Endothelial cell of umbilical vein (primary cell): ENCODE measurements at places on chromosomes 2 and 18.
A peak's percentile ranks its signal among the peaks of the same experiment; 100 is the strongest.

GRCh38 chr18:50853863-50854271, 25.1 kb upstream of the ME2 start:
- peak; percentile 18 for DNase-seq

GRCh38 chr18:79384151-79384807, 11.5 kb upstream of the NFATC1 start:
- no peak for DNase-seq

DNA sequence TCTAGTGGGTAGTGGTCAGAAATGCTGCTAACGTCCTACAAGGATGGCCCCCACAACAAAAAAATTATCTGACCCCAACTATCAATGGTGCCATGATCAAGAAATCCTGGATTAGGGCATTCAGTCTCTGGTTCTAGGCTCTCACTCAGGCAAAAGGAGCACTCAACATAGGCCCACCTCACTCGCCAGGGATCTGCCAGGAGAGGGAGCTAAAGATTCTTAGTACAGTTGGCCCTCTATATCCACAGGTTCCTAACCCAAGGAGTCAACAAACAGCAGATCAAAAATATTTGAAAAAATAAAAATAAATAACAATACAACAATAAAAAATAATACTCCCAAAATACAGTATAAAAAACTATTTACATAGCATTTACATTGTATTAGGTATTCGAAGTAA, 10.0 kb downstream of the SLC4A5 start:
- peak; percentile 51 for DNase-seq

GRCh38 chr2:65918760-65919187, 486.4 kb upstream of the SPRED2 start:
- DNase-seq = no peak

DNA sequence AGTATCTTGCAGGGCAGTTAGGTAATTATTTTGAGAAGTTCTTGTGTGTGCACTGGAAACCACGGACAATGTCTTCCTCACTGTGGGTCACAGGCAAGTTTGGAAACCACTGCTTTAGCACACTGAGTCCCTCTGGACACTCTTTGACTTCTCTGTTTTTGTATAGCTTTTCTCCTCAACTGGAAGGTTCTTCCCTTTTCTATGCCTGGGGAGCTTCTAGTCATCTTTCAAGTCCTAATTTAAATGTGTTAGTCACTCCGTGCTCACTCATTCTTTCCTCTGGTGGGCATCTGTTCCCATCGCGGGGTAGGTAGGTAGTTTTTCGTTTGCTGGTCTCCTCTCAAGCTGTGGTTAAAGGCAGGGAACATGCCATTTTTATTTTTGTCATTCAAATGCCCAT, 32.1 kb downstream of the E2F6 start:
- no peak for DNase-seq

DNA sequence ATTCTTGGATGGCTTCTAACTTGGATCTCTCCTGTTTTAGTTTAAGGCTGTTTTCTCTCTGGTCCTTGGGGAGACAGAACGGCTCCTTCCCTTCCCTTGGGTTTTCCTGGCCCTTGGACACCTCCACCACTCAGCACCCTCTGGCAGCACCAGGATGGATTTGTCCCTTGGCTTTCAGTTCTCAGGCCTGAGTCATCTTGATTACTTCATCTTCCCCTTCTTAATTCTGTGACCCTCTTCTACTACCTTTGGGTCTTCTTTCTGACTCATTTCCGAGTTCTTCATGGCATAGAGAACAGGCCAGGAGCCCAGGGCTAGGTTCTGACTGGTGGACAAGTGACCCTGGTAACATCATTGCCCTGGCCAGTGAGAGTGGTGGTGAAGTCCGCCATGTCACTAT, 14.9 kb downstream of the IGFBP2 start:
- no peak for DNase-seq

GRCh38 chr18:77528872-77529271, 279.2 kb downstream of the GALR1 start:
- no peak for DNase-seq

DNA sequence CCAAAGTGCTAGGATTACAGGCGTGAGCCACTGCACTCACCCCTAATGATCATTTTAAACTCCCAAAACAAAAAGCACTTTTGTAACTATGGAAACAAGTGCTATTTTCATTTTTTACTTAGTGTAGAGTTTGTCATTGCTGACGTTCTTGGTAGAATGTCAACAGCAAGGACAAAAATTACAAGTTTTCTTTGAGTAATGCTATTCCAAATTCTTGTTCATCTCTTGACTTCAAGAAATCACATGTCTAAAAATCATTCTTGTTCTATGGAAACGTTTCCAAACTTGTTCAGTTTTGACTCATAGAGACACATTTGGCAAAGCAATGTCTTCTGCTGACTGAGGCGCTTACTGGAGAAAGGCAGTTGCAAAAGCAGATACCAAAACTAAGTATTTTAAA, 82.6 kb downstream of the MBP start:
- DNase-seq = no peak

DNA sequence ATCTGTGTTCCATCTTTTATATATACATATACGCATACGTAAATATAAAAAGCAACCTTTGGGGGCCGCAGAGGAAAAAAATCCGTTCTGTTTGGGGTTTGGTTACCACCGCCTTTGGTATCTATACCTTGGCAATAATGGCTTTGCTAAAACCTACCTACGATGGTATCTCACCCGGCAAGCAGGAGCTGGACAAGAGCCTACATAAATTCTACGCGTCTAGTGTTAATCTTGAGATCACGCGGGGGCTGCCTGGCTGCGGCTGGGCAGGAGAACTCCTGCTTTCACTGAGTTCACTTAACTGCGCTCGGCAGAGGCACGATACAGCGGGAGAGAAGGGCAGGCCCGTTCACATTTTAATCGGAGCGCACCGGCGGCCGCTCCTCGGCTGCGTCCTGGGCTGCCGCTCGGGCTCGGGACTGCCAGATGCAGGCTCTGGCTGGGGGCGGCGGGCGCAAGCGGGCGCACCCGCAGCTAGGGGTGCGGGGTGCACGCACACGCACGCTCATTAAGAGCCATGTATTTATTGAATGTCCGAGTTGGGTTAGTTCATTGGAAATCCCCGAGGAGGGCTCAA, 1.7 kb upstream of the POU3F3 start:
- no peak for DNase-seq

DNA sequence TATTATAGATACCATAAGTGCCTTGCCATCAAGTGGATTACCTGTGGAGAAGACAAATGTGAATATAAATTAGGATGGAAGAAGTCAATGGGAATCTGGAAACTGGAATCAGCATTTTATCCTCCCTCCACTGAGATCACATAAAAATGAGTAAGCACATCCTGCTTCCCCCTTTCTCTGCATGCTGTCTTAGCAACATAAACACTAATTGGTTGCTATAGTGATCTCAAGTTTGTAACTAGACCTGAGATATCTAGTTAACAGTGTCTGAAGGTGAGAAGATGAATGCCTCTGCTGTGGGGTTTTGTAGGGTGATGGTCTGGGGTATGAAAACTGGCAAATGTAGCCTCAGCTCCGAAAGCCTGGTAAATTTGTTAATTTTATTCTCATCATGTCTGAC, 1357.5 kb upstream of the CELF4 start:
- no peak for DNase-seq

DNA sequence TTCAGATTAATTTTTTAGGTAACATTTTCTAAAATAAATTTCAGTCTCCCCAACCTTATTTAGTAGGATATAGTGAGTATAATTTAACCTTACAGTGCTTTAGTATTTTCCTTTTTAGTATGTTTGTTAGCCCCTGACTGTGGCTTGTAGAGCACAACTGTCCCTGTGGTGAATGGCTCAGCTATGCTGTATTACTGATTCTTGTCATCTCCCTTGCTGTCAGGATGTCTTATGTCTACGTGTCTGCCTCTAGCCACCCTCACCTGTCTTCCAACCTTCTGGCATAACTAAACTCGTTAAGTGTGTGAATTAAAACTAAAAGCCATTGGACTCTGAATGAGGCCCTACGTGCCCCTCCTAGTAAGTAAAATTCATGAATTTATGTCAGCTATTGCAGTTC, 18.4 kb downstream of the MRPS9 start:
- DNase-seq = no peak

GRCh38 chr2:30675758-30676157, 131.5 kb downstream of the CAPN13 start:
- no peak for DNase-seq

GRCh38 chr2:38549851-38550250, 52.9 kb downstream of the HNRNPLL start:
- no peak for DNase-seq

DNA sequence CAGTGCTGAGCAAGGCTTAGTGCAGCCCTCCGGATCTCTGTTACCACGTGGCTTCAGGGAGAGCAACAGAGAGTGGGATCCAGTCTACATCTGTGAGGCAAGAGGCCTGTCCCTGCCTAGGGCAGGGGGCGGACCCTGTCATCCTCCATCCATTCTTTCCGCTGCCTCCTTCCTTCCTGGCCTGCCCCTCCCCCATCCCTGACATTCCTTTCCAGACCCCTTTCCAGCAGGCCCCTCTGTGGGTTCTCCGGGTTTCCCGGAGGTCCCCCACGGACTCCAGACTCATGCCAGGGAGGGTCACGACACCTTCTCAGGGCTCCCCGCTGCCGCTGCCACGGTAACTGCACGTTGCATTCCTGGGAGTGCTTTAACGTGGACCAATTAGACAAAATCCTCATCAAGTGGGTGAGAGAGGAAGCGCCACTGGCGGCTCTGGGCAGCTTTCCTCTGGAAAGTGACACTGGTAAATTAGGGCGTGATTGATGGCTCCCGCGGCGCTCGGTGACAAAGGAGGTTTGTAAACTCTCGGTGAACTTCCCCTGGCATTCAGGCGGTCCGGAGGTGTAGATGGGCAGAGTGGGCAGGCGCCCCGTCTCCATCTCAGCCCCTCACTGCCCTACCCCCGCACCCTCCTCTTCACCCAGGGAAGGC, 11.4 kb downstream of the ATOH8 start:
- peak; percentile 30 for DNase-seq

GRCh38 chr2:27241761-27242613, 20.9 kb downstream of the SLC30A3 start:
- no peak for DNase-seq

DNA sequence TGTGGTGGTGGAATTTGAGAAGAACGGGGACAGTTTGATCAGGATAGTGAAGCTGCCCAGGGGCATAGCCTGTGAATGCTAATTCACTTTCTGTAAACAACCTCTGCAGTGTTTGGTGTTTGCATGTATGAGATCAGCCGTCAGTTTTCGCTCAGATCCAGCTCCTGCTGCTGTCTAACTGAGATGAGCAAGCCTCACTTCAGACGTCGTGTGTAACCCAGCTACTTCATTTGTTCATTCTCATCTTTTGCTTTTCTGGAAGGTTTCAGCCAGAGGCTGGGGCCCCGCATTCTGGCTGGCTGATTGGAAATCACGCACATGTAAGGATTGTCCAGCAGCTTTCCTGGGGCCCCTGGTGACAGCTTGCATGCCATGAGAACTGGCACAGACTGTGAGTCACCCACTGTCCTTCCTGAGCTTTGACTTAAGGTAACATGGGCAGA, 48.9 kb downstream of the LDLRAD4 start:
- no peak for DNase-seq

GRCh38 chr18:35284841-35285240, 5.2 kb downstream of the ZSCAN30 start:
- no peak for DNase-seq

DNA sequence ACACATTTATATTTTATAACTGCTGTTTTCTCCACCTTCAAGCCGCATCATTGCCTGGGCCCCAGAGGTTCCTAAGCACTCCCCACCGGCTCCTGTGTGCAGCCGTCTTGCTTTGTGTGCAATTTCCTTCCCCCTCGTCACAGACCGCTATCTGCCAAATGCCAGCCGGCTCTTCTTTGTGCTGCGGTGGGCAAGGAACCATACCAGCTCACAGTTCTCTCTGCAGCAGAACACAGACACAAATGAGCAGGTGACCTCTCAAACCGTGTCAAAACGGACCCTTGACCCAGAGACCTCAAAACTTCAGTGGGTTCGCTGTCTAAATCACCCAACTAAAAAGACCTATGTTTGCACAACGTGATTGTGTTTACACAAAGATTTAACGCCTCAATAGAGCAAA, 58.2 kb downstream of the KLF7 start:
- no peak for DNase-seq

- no peak for DNase-seq
Measured at GRCh38 chr2:158009399-158009798, 92.3 kb upstream of the UPP2 start.

GRCh38 chr2:218001629-218002028, 1.2 kb downstream of the TNS1 start:
- no peak for DNase-seq

- DNase-seq = no peak
Measured at GRCh38 chr18:57128220-57128932, 18.5 kb upstream of the BOD1L2 start.

DNA sequence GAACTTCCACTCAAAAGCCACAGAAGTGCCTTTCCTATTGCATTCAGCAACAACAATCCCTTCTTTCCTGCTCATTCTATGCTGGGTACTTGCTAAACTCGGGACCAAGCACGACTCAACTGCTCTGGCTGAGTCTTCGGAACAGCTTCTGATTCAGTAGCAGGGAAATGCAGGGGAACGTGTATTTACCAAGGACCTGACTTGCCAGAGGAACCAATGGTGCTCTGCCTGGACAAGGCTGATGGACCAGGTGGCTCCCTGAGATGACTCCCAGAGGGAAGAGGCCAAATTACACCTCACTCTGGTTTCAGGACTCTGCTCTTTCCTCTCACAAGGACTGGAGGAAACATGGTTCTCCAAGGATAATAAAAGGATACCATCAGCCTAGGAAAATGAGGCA, 12.2 kb downstream of the CXCR2 start:
- no peak for DNase-seq

DNA sequence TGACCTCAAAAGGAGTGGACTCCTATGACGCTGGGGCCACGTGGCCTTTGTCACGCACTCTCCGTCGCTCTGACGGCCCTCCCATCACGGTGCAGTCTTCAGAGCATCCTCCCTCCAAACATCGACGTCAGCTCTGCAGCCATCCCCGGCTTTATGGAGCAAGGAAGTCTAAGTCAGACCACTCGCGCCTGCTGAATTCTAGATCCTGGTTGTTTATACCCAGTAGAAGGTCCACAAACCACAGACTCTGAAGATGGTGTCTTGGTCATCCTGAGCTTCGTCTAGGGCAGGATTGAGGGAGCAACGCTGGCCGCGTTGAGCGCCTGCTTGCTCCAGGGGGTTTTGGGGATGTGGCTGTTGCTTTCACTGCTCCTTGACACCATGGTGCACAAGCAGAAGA, 228.0 kb upstream of the SALL3 start:
- DNase-seq = no peak
